ENCODE measurements at places on chromosomes 6 and 20.
A peak's percentile ranks its signal among the peaks of the same experiment; 100 is the strongest.

DNA sequence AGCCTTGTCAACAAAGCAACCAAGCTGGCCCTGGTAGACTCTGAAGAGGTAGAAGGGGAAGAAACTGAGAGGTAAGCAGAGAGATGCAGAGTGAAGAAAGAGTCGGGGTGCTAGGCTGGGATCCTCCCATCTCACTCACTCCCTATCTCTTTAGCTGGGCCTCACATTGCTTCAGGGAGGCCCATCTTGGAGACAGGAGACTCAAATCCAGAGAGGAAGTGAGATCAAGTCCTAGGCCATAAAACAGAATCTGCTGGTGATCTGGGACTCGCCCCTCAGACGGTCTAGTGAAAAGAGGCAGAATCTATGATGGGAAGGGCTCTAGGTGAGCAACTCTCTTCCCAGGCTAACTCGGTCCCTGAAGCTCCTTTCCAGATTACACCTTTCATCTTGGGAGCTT is 659 bp upstream of the GUCA1B start:
- DNase-seq, result no peak

DNA sequence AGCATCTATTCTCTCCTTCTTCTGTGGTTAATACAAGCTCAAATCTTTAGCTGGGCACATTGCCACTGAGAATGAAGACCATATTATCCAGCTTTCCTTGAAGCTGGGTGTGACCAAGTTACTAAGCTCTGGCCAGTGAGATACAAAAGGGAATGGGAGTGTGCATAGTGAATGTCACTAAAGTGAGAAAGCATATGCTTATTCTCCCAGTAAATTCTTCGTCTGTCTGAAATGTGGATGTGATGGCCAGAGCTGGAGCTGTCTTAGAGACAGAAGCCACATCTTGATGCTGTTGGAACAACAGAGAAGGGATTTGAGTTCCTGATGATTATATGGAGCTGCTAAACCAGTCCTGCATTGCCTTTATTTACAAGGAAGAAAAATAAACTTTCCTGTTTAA is 60.1 kb downstream of the SESN1 start:
- no peak for DNase-seq

GRCh38 chr20:58651946-58652605 is 993 bp downstream of the STX16 start:
- DNase-seq, result peak; percentile 80

DNA sequence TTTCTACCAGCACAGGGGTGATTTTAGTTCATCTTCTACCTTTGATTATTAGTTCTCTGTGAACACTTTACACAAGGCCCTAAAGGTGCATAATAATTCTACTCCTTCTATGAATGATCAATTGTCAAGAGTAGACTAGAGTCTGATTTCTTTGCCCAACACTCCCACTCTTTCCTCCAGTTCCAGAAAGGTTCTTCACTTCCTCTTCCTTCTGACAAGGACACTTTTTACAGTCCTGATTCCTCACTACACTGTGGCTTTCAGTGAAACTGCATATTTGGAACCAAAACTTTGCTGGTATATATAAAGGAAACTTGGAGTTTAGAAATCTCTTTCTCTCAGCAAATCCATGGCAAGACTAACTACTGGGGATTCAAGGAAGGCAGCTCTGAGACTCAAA is 10.6 kb upstream of the RSPO3 start:
- DNase-seq, result no peak

- DNase-seq, result no peak
Observed at GRCh38 chr6:83132121-83132520, 60.9 kb downstream of the PGM3 start.

DNA sequence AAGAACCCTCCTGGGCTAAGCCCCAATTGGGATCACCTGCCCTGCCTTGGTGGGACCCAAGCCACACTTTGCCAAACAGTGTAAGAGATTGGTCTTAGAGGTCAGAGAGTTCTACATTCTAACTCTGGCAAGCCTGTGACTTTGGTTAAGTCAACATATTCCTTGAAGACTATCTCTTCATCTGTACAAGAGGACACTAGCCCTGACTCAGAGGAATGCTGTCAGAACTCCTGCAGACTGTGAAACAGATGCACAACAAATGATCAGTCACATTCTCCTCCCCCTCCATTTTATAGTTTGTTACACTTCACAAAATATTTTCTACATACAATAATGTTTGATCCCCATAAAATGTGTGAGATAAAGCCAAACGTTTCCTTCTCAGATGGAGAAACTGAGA is 91.7 kb upstream of the EPB41L1 start:
- DNase-seq, result no peak

GRCh38 chr6:57097596-57097995 is 7.6 kb downstream of the ZNF451 start:
- no peak for DNase-seq

DNA sequence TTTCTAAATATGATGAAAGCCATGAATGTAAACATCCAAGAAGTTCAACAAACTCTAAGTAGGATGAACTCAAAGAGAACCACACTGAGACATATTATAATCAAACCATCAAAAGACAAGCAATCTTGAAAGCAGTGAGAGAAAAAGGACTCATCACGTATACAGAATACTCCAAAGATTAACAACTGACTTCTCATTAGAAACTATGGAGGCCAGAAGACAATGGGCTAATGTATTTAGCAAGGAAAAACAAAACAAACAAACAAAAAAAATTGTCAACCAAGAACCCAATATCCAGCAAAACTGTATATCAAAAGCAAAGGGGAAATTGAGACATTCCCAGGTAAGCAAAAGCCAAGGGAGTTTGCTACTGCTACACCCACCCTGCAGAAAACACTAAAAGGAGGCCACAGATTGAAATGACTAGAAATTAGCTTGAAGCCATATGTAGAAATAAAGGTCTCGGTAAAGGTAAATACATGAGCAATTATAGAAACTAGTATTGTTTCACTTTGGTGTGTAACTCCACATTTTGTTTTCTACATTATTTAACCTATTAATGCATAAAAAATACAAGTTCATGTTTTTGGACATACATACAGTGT is 301.1 kb upstream of the QKI start:
- no peak for DNase-seq

- peak; percentile 79 for DNase-seq
Observed at GRCh38 chr6:106510090-106510970, 119.0 kb downstream of the RTN4IP1 start.

DNA sequence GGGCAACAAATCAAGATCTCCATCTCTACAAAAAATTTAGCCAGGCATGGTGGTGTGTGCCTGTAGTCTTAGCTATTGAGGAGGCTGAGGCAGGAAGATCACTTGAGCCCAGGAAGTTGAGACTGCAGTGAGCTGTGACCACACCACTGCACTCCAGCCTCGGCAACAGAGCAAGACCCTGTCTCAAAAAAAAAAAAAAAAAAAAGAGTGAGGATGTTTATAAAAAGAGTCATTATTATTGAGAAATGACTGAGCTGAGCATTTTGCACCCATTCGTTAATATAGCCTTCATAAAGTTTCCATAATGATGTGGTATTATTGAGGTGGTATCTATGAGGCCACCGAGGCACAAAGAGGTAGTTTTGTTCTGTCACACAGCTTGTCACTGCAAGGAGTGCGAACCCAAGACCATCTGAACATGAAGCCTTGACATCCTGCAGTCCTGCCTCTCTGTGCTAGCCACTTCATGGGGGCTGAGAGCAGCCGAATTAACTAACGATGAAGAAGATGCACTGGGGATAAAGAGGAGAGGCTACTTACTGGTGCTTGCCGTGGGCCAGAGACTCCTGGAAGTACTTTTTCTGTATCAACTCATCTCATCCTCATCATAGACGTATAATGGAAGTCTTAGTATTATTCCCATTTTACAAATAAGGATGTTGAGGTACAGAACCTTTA is 175.5 kb downstream of the BCAS1 start:
- DNase-seq, result no peak

DNA sequence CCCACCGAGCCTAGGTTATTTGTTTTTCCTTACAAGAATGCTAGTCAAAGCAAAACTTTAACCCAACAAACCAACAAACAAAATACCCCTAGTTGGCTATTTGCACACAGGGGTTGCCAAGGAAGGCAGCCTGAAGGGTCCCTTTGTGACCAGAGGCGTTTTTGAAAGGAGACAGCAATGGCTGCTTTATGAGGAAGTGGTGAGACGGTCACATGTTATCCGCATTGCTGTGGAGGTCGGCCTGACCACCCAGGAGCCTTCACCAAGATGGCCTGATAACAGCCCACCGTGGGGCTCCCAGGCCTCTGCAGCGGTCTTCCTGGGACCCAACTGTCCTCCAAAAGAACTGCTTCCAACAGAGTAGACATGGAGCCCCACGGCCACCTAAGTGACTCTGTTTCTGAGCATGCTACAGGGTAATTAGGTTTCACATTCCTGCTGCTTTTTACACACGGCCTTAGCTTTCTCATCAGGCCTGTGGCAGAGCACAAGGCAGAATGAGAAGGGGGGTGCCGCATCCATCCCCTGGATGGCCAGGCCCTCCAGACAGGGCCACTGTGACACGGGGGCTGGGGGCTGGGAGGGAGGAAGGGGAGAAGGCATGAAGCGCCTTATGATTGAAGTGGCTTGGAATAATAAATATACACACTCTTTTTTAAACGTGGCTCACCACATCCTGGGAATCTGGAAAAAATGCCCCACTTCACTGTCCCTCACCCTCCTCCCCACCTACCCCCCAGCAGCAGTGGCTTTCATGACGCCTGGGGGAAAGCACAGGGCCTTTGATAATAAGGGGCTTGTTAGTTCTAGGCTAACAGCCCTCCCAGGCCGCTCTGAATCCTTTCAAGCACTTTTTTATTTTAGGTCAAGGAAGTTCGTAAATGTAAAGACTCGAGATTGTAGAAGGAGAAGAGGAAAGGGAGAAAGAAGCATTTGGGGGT is 86.0 kb downstream of the CLIC5 start:
- DNase-seq, result no peak

- DNase-seq, result no peak
Observed at GRCh38 chr20:10551732-10552724, 116.9 kb downstream of the SLX4IP start.

DNA sequence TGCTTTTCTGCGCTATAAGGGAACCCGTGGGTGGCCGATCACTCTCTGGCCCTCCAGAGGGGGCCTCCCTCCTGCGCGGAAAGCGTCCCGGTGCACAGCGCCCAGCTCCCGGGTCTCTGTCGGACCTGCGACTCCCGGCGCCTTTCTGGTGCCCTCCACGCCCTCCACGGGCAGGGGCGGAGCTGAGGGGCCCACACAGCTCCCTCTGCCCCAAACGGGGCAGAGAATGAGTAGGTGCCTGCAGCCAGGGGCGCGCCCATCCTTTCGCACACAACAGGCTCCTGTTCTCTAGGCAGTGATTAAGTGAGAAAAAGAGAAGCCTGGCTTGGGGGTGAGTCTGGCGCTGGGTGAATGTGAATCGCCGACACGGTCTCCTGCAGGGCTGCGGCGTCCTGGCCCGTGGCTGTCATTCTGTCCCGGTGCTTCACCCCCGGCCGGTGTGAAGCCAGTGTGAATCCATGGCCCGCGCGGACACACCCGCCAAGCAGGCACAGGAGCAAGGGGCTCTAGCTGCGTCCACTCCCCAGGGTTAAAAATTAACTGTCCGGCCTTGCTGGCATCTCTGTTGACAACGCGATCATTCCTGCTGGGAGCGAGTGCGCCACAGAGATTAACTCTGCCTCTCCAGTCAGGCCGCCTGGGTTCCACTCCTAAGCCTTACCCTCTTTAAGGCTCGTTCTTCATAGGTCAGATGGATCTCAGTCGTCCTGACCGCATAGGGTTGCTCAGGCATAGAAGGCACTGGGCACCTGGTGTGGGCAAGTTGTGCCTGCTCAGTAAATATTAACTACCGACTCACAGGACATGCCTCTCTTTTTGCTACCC is 88.8 kb downstream of the PCSK2 start:
- DNase-seq, result no peak

DNA sequence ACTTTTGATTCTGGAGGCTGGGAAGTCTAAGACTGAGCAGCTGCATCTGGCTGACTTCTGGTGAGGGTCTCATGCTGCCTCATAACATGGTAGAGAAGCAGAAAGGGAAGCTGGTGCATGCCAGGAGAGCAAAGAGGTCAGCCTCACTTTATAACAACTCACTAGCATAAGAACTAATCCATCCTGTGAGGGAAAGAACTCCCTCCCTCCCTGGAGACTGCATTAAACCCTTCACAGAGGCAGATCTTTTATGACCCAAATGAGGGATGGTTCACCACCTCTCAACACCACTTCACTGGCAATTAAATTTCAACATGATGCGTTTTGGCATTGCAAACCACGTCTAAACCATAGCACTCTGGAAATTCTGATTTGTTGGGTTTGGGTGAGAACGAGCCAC is 33.9 kb downstream of the STXBP5 start:
- no peak for DNase-seq

DNA sequence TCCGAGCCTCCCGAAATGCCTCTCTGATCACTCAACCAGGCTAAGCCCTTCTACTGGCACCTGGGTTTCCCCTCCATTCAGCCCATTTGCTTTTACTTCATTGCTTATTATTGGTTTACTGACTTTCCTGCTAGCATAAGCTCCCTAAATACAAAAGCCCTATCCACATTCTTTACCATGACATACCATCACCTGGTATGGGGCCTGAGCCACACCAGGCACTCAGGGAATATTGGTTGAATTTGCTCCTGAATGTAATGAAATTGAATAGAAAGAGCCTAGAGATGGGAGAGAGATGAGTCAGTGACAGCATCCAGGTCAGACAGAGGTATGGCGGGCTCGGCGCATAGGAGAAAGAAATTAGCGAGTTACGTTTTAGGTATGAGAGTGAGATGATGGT is 120.0 kb downstream of the CD164 start:
- DNase-seq, result no peak

DNA sequence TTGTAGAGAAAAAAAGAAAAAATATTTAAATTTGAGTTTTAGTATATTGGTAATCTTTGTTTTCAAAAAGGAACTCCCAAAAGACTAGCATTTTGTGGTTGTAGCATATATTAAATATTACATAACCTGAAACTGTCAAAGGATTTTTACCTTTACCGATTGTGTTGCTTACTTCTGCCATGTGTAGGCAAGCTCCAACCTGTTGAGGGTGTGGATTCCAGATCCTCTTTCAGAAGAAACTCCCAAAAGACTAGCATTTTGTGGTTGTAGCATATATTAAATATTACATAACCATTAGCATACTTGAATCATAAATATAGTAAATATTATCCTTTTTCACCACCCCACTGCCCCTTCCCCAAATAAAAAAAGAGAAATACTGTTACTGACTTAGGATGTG is 3.2 kb downstream of the DSE start:
- no peak for DNase-seq

DNA sequence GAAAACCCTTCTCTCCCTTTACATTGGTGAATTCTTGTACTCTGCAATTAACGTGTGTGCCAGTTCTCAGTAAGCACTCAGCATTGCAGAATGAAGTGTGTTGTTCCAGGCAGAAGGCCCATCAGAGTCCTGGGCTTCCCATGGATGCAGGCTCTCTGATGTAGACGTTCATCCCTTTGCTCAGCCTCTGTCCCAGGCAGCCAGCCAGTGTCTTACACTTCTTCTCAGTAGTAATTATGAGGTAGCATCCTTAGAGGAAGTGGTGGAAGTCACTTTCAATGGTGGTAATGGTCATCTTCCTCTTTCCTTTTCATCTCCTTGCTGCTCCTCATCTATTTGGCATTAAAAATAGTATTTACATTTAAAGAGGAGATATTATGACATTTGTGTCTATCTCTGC is 66.7 kb upstream of the FYN start:
- DNase-seq, result no peak

- peak; percentile 90 for DNase-seq
Observed at GRCh38 chr20:17568972-17569521, 828 bp upstream of the DSTN start.

GRCh38 chr6:22642254-22642653 is 72.9 kb downstream of the HDGFL1 start:
- DNase-seq, result no peak
